ENCODE measurements at places on chromosomes 12 and 14. TPM values are rescaled to one million over a fixed set of nuclear protein-coding genes. Genes with fewer than 3 reads are reported as not detected.

TMEM120B gene
- 7.7 TPM for polyA plus RNA-seq

SGPP1 gene
- 21.0 TPM for polyA plus RNA-seq

MYF5 gene
- not detected for polyA plus RNA-seq

HOXC5 gene
- not detected for polyA plus RNA-seq

COL2A1 gene
- 0.57 TPM for polyA plus RNA-seq

GLT8D2 gene
- 2.4 TPM for polyA plus RNA-seq

VWF gene
- polyA plus RNA-seq: 33.8 TPM

ZNF891 gene
- 1.4 TPM for polyA plus RNA-seq

FGF6 gene
- not detected for polyA plus RNA-seq

RBP5 gene
- 12.0 TPM for polyA plus RNA-seq

ZBTB1 gene
- 42.0 TPM for polyA plus RNA-seq

CLEC4C gene
- polyA plus RNA-seq: 0.82 TPM

OASL gene
- 5.7 TPM for polyA plus RNA-seq

SCAF11 gene
- 42.9 TPM for polyA plus RNA-seq

RPL6 gene
- 3,437 TPM for polyA plus RNA-seq

RTL1 gene
- polyA plus RNA-seq: 0.02 TPM

GLIPR1L1 gene
- polyA plus RNA-seq: 0.05 TPM

TMEM179 gene
- polyA plus RNA-seq: 0.23 TPM

TAS2R14 gene
- 5.3 TPM for polyA plus RNA-seq

CCND2 gene
- 16.0 TPM for polyA plus RNA-seq

MAP1LC3B2 gene
- polyA plus RNA-seq: 6.5 TPM

HOXC9 gene
- polyA plus RNA-seq: 0.43 TPM

SLC35F4 gene
- polyA plus RNA-seq: not detected

CLEC2A gene
- 0.11 TPM for polyA plus RNA-seq

MYF6 gene
- 0.71 TPM for polyA plus RNA-seq

RNASE2 gene
- 16.6 TPM for polyA plus RNA-seq

GPRC5D gene
- 0.05 TPM for polyA plus RNA-seq

SLC25A21 gene
- polyA plus RNA-seq: 0.46 TPM

CNIH1 gene
- polyA plus RNA-seq: 73.7 TPM

OR6C6 gene
- not detected for polyA plus RNA-seq

SUPT16H gene
- polyA plus RNA-seq: 64.5 TPM

TMEM132D gene
- polyA plus RNA-seq: 0.02 TPM

SLCO1B1 gene
- polyA plus RNA-seq: not detected

CFAP54 gene
- polyA plus RNA-seq: 0.39 TPM

All from thymus (tissue), 14 donors.